ENCODE measurements at places on chromosomes 11 and 22.

GRCh38 chr11:119806064-119806915, 77.3 kb upstream of the NECTIN1 start:
- DNase-seq: no peak

DNA sequence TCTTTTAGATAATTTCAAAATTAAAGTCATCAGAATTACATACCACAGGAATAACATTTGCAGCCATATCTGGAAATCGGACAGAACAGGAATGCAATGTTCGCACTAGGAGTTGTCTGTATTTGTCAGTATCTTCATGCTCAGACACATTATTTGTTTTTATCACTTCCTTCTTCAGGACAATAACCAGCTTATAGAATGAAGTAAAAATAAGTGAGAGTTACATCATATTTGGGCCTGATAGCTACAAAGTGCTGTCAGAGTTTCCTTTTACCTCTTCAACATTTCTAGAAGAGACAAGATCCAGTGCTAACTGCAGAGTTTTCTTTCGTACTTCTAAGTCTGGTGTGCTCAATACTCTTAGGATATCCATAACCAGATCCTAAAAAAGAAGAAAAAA, 18.9 kb downstream of the COPB1 start:
- no peak for DNase-seq

DNA sequence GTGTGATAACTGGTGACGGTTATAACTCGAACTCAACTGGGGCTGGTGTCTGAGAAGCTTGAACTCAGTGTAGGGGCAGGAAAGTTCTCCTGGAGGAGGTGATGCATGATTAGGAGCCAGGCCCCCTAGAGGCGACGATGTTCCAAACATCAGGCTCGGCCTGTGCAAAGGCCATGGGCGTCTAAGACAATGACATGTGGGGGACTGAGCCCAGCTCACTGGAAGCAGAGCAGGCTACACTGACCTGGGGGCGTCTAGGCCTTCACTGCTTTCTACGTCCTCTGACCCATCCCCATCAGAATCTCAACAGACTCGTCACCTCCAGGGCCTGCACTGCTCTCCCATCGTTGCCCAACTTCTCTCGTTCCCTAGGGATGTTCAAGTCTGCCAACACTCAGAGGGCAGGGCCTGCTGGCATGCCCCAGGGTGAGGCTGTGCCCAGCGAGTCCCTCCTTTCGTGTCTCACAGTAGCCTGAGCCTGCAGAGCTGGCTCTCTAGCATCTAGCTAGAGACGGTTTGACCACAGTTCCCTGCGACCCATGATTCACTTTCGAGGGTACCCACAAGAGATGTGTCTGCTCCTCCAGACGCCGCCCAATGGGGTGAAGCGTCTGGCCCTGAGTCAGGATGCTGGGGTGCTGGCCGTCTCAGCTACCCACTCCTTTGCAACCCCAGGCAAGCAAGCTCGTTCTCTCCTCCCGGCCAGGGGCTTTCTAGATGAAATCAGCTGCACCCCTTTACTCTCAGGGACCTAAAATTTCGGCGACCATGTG, 1.1 kb upstream of the ATG16L2 start:
- peak; percentile 74 for DNase-seq

GRCh38 chr22:20009582-20010306, 6.9 kb downstream of the ARVCF start:
- DNase-seq: no peak

GRCh38 chr11:113789675-113790320, 10.2 kb downstream of the CLDN25 start:
- no peak for DNase-seq

GRCh38 chr11:71222318-71223080, 29.9 kb downstream of the SHANK2 start:
- no peak for DNase-seq

DNA sequence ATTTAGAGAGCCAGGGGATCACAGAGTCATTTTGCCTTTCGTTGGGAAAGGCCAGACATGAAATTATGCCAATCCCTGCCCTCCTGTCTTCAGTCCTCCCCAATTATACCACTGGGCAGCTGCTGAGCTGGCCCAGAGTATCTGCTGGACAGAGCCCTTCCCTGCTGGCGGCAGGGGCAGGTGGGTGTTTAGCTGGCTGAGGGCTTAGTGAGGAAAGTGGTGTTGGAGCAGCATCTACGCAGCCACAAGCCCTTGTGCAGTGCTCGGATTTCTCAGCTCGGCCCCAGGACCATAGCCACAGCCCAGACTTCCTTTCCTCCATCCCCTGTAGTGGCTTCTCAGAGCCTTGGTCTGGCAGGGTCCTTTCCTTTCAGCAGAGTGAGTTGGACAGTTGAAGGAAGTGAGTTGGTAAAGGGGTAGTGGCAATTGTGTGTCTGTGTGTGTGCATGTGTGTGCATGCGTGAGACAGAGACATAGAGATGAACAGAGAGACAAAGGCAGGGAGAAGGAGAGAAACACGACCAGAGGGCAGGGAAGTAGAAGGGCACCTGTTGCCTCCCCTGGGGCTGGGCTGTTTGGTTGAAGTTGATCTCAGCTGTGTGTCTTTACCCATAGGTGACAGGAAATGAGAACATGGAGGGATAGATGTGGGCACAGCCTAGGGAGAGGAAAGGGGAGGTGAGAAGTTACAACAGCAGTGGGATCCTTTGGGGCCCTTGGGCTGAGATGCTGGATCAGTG, 66.2 kb downstream of the GRIK4 start:
- no peak for DNase-seq

GRCh38 chr22:44291674-44292360, 20.9 kb downstream of the SHISAL1 start:
- DNase-seq: no peak

GRCh38 chr11:18366286-18366685, 28.1 kb upstream of the LDHA start:
- DNase-seq: no peak

DNA sequence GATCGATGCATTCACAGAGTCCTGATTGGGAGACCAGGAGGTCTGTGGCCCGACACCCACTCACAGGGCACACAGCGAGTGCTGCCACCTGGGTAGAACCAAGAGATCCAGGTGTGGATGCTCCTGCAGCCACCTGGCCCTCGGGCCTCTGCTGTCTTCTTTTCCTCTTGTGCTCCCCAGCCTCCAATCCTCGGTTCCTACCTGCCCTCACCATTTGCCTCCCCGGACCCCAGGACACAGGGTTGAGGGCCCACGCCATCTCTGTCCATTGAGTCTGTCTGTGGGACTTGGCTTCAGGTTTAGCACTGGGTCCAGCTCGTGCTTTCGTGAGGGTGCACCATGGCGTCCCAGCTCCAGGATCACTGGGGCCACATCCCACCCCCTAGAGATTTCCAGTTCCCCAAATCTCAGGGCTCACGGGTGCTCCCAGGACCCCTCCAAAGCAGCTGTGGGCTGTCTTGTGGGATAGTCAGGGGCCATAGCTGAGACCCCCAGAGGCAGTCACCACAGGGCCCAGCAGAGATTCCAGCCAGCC, 591.1 kb downstream of the BRD1 start:
- no peak for DNase-seq

GRCh38 chr11:114679505-114679904, 1.2 kb downstream of the NXPE2 start:
- no peak for DNase-seq

DNA sequence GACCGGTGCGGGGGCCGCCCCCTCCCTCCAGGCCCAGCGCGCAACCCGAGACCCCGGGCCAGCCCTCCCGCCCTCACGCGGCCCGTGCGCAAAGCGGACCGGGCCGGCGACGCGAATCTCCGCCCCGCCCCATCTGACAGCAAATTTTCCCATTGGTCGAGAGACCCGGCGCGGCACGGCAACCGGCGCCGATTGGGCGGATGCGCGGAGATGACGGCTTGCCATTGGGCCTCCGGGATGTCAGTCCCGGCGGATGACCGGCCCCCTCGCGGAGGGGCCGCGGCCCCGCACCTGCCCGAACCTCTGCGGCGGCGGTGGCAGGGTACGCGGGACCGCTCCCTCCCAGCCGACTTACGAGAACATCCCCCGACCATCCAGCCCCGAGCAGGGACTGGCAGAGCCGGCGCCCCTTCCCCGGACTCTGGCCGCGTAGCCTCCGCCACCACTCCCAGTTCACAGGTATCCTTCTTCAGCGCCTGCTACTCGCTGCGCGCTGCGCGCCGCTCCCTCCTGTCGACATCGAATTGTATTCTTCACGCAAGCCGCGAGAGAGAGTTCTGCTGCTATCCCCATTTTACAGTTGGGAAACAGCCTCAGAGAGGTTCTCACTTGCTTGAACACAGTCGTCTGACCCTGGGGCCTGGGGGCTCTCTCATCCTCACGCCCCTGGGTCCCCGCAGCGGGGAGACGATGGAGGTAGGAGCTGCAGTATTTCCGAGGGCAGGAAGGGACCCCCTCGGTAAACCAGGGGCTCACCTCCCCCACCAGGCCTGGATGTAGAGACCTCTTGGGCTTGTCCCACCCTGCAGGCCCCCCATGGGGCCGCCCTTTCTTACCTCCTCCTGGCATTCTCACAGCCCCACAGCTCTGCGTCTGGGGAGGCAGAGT, at the start of gene ARVCF:
Gene ARVCF (minus strand): TSS at position 90 of the 888 bp plus-strand sequence. CDS start 26,029 bp downstream, outside the sequence.
- DNase-seq: peak; percentile 99

DNA sequence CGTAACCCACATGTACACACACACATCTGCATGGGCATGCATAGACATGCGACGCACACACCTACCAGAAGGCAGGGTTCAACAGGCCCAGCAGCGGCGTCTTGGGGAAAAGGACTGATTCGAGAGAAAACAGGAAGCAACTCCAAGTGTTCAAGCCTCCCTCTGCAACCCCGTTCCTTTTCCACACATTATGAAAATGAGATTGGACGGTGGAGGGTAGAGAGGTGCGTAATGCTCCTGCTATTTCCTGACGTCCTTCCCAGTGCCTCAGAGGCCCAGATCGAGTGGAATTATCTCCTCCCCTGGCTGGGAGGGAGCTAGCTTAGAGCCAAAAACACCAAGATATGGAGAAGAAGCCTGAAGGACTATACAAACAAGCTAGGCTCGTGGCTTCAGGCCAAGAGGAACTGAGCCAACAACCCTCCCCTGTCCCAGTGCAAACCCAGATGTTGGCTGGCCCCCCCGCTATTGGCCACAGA, 289.2 kb downstream of the MN1 start:
- no peak for DNase-seq

- DNase-seq: no peak
Observed at GRCh38 chr22:19498154-19498865, 18.6 kb downstream of the CDC45 start.

DNA sequence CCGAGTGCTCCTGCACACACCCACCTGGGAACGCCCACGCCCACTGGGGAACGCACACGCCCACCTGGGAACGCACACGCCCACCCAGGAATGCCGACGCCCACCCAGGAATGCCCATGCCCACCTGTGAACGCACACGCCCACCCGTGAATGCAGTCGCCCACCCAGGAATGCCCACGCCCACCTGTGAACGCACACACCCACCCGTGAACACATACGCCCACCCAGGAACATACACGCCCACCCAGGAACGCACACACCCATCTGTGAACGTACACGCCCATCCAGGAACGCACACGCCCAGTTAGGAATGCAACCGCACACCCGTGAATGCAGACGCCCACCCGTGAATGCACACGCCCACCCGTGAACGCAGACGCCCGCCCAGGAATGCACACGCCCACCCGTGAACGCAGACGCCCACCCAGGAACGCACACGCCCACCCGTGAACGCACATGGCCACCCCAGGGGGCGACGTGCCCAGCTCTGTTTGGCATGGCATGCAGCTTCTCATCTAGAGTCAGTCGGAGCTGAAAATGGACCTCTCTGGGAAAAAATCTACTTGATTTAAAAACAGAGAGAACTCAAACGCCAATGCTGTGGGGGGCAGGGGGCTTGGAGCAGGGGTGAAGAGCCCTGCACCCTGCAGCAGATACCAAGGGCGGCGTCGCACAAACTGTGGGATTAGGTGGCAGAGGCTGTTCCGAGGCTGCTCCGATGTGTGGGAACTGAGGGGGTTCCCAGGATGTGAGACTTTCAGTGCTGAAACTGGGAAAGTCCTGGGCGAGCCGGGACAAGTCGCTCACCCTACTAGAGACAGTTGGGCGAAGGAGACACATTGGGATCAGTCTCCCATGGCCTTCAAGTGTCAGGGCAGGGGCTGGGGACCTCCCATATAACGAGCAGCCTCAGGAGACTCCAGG, 83.3 kb downstream of the MYEOV start:
- no peak for DNase-seq

GRCh38 chr11:74153224-74153623, 17.6 kb downstream of the C2CD3 start:
- no peak for DNase-seq

DNA sequence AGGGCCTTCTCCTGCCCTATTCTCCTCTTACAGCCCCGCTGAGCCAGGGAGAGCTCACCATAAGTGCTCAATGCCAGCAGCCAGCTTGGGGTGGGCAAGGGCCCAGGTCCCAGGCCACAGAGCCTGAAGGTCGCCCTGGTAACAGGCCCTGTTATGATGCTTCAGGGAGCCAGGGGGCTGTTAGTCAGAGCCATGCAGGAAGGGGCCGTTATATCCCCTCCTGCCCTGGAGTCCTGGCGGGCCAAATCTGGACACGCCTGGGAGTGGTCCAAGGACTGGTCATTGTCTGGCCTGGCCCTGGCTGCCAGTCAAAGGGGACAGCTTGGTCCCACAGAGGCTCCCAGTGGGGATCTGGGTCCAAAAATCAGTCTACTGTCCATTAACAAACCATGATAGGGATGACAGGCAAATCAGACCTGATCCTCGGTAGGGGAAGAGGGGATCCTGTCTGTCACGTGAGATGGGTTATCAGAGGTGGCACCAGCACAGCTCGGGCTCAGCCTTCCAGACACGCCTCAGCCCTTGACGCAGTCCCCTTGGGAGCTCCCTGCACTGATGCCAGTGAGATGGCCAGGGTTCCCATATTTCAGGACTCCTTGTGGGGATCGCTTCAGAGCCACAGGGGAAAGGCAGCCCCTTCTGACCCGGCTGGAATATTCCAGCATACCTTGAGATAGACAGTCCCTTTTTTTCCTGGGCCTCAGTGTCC, 55.9 kb downstream of the LRRC32 start:
- DNase-seq: no peak

DNA sequence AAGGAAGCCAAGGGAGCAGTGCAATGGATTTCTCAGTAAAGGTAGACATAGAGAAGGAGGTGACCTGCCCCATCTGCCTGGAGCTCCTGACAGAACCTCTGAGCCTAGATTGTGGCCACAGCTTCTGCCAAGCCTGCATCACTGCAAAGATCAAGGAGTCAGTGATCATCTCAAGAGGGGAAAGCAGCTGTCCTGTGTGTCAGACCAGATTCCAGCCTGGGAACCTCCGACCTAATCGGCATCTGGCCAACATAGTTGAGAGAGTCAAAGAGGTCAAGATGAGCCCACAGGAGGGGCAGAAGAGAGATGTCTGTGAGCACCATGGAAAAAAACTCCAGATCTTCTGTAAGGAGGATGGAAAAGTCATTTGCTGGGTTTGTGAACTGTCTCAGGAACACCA, 6.6 kb downstream of the TRIM22 start:
- DNase-seq: no peak

Data from germinal center (tissue), 1 donor.